ENCODE measurements at places on chromosomes 11 and 22.

GRCh38 chr11:70471254-70471653, 72.9 kb downstream of the CTTN start:
- no peak for DNase-seq

DNA sequence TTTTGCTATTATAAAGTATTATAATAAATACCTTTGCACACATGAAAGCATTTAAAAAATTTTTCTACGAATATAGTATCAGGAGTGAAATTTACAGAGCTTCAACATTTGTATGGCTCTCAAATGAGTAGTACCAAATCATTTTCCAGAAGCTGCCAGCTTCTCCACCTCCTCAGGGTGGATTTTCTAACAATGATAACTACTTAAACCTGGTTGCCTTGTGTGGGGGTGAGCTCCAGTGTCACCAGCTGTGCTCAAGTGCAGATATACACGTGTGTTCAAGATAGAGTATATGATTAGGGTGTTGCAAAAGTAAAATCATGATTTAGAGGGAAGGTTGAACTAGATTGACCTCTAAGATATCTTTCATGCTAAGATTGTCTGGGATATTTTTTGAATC, 48.2 kb downstream of the HORMAD2 start:
- DNase-seq, result no peak

GRCh38 chr22:24601217-24602104, 1.5 kb upstream of the GGT1 start:
- DNase-seq, result no peak

GRCh38 chr11:118666371-118666770, 13.1 kb downstream of the TREH start:
- DNase-seq, result no peak

DNA sequence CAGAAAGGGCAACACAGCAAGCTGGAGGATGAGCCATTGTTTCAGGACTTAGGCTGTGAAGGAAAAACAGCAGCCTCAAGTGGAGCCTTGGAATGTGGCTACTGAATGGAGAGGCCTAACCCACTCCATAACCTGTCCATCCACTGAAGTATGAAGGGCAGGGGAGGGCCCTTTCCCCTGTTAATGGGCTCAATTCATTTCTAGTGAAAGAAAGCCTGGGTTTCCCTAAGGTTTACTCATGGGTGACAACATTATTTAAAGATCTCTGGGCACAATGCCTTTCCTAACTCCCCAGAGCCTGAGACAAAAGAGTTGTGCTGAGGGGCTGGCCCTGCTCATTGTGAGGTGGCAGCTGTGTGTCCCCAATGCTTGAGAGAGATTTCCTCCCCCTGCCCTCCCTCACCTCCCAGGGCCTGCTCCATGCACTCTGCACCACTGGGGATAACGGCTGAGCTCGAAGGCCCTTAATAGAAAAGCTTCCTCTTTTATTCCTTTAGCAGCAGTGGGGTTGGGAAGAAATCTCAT, 83.8 kb downstream of the ME3 start:
- no peak for DNase-seq

- DNase-seq, result no peak
Measured at GRCh38 chr11:64484191-64485022, 106.6 kb upstream of the SLC22A12 start.

- no peak for DNase-seq
Measured at GRCh38 chr11:23574149-23574548, 713.9 kb upstream of the CCDC179 start.

DNA sequence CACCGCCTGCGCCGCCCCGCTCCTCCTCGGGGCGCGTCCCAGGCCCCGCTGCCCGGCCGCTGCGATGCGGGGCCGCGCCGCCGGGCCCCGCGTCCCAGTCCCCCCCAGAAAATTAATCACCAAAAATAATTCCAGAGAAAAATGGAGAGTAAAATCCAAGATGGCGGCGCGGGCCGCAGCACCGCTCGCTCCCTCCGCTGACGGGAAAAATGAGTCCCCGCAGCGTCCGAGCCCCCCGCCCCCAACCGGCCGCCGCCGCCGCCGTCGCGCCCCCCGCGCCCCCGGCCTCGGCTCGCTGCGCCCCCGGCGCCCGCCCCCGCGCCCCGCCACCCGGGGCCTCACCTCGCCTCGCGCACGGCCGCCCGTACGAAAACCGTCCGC, at the start of gene KMT5B:
KMT5B (minus strand) TSS at position 162 of the 381 bp plus-strand sequence. CDS start 23,220 bp downstream, outside the sequence.
- DNase-seq, result peak; percentile 35

GRCh38 chr11:69912911-69913451, 93.8 kb upstream of the FGF3 start:
- no peak for DNase-seq

- DNase-seq, result no peak
Measured at GRCh38 chr11:86889001-86889341, 66.2 kb downstream of the FZD4 start.

GRCh38 chr11:111460856-111461255, 51.3 kb downstream of the BTG4 start:
- peak; percentile 44 for DNase-seq

GRCh38 chr11:45748801-45749200, 56.1 kb upstream of the SLC35C1 start:
- DNase-seq, result no peak

GRCh38 chr11:134843020-134843419, 431.0 kb upstream of the B3GAT1 start:
- DNase-seq, result no peak

DNA sequence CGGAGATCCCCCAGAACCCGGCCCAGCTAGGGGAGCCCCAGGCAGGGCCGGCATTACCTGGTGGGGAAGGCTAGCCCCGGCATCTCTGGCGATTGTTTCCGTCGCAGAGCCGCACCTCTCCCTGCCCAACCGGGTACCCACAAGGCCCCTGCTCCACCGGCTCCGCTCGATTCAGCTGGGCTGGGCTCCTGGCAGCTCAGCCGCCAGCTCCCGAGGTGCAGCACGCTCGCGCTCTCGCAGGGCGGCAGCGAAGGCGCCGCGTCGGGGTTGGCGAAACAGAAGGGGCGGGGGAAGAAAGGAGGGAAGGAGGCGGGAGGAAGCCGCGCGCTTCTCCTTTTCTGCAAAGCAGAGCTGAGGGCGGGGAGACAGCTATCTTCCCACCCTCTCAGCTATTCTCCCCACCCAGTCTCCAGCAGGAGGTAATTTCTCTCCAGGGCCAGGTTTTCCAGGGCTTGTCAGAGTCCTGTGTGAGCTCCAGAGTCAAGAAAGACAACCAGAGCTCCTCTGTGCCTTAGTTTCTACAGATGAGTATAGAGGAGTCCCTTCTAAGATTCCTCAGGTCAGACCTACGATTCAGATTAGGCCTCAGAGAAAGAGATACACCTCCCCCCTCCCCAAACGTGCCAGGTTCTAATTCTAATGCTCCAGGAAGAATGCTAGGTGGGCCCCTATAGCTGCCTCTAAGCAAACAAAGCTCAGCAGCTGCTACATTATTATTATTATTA, 62.0 kb downstream of the PAK1 start:
- peak; percentile 44 for DNase-seq

DNA sequence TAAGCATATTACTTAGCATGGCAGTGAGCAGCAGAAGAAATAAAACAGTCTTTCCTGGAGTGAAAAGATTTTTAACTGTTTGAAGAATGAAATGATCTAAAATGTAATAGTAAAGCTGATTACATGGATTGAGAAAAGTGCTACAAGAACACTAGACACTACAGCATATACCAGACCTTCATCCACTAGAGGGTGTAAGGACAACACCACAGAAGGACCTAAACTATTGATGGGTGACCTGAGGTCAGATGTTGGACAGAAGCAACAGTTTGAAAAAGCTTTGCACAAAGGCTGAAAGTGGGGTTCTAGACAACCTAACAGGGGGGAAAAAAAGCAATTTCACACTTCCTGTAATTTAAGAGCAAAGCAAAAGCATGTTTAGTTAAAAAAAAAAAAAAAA, 97.7 kb downstream of the RBFOX2 start:
- no peak for DNase-seq

DNA sequence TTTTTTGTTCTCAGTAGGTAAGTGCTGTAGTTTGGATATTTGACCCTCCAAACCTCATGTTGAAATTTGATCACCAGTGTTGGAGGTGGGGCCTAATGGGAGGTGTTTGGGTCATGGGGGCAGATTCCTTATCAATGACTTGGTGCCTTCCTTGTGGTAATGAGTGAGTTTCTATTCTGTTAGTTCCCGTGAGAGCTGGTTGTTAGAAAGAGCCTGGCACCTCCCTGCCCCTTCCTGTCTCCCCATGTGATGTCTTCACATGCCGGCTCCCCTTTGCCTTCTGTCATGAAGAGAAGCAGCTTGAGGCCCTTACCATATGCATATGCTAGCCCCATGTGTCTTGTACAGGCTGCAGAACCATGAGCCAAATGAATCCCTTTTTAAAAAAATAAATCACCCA, 138.3 kb downstream of the TMEM135 start:
- DNase-seq, result no peak

- no peak for DNase-seq
Measured at GRCh38 chr11:73576185-73576614, 21.7 kb downstream of the FAM168A start.

DNA sequence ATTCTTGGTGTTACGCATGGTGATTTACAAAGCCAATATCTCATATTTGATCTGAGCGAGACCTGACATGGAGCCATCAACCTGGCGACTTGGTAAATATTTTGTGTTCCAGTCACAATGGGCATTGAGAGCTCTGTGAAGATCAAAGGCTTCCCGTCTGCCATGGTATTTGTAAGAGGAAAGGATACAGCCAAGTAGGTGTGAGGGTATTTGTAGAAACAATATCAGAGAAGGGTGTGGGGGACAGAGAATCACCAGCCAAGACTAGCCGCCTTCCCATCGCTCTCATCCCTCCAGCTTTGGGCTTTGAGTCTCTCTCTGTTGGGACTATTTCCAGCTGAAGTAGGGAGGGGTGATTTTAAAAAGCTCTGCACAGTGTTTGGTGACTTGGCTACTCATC, 173.4 kb upstream of the BDNF start:
- no peak for DNase-seq

- no peak for DNase-seq
Measured at GRCh38 chr11:78622666-78623065, 48.0 kb upstream of the NARS2 start.

- no peak for DNase-seq
Measured at GRCh38 chr11:76629116-76629852, 41.3 kb downstream of the LRRC32 start.

DNA sequence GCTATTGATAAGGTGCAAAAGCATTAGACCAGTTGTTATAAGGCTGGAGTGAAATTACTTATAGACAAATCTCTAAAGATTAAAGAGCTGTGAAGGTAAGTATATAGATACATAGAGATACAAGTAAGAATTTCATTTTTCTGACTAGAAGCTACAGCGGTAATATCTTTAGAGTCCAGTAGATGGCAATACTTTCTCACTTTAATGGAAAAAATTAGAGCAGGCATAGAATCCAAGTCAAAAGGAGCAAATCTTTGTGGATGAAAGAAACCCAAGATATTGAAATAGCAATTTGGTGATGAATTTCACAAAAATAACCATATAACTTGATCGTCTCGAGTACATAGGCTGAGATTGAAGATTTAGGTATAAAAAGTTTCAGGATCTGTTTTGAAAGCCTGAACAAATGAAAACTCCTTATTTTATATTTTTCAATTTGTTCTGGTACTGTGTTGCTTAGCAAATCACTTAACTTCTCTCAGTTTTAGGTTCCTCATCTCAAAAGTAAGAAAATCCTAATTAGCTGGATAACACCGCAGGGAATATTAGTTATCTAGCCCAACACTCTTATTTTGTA, 81.9 kb downstream of the UVRAG start:
- DNase-seq, result peak; percentile 26

GRCh38 chr22:49962012-49962750, 1.6 kb downstream of the PIM3 start:
- peak; percentile 80 for DNase-seq

DNA sequence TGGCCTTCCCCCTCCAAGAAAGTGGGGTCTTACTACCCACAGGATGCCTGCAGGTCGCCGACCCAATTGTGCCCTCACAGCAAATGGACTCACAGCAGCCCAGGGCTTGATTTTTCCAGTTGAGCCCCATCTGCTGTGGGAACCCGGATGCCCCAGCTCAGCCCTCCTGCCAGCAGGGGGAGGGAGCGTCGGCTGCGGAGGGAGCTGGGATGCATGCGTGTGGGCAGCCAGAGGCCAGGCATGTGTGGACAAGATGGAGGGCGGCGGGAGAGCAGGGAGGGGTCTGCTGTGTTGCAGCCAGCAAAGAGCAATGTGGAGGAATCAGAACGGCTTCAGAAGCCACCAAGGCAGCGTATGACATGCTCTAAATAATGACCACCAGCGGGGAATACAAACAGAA, 41.0 kb upstream of the EIF3D start:
- peak; percentile 8 for DNase-seq

DNA sequence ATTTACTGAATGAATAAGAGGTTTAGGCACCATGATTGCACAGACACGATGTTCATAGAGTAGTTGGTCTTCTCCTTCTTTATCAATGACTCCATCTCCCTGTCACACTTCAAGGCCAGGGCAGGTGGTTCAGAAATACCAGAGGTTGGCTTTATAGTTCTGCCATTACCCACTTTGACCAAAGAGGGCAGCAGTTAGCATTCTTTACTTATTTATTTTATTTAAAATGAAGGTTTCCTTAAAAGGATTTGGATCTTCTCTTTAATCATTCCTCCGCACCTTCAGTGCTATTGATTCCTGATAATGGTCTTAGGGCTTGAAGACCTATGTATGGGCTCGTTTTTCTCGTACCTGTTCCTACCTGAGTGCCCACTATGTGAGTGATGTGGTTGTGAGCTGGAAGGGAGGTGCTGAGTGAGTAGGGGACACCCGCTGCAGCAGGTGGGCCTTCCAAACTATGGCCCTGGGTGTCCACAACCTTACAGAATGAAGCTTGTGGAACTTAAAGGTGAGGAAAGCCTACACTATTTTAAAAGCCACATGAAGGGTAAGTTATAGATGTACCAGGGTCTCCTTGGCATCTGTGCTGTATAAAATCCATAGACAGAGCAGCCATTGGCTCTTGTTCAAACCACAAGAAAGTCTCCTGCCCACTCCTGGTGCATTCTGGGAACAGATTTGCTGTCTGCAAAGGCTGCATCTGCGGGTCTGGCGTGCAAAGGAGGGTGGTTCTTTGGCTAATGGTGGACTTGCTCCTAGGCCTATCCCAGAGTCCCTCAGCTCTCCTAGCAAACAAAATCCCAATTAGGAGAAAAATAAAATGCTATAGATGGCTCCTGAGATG, 35.0 kb downstream of the TIMP3 start:
- DNase-seq, result no peak

- DNase-seq, result no peak
Measured at GRCh38 chr11:94675239-94675638, 92.9 kb upstream of the AMOTL1 start.

GRCh38 chr22:36280379-36280778, 27.4 kb downstream of the APOL1 start:
- DNase-seq, result no peak

DNA sequence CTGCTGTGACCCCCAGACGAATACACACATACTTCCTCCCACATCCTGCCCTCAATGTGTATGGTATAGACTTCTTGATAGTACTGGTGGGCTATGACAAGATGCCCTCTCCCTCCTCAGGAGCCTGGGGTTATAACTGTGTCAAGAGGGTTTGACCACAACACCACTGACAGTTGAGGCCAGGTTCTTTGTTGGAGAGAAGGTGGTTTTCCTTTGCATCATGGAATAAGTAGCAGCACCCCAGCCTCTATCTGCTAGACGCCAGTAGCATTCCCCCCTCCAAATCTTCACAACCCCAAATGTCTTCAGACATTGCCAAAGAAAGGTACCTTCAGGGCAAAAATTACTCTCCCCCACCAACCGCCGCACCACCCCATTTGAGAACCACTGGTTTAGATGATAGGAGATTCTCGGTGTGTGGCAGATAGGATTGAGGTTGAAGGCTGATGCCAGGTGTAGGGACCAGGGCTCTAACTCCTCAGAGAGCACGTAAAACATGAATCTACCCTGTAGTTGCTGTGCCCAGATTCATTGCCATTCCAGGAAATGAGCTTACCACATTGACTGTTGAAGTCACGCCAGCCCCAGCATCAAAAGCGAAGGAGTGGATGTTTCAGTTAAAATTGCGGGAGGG, 5.5 kb upstream of the MYO18B start:
- no peak for DNase-seq
